ENCODE measurements at places on chromosomes 1 and 21.

- no peak for DNase-seq
Observed at GRCh38 chr1:157116737-157117103, 17.1 kb upstream of the ETV3L start.

DNA sequence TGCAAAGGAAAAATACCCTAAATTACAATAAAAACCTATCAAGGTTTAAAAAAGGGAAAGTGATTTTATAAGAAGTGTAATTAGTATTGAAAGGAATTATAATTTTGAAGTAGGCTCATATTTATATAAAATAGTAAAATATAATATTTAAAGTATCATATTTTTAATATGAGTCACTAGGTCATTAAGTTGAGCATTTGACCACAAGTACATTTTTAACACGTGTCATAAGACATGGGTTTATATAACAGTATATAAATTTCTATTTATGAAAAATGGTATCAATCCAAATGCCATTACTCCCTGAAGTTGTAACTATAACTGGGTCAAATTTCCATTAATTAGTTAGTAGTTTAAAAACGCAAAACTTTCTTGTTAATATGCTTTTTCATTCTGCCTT is 365.9 kb downstream of the COL11A1 start:
- no peak for DNase-seq

GRCh38 chr1:88070956-88071355 is 613.1 kb upstream of the PKN2 start:
- no peak for DNase-seq

DNA sequence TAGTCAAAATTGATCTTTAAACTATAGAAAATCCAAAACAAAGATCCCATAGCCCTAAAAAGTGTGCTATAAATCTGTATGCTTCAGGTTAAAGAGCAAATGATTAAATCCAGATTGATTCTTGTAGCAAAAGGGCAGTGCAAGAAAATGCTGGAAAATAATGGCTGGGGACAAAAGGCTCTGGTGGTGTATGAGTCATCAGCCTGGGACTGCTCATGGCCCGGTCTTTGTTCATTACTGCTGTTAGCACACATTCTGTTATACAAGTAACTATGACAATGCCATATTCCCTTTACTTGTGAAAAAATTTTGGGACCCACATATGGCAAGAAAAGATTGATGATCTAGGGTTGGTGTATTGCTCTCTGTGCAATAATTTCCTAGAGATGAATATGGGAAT is 89.1 kb downstream of the RWDD3 start:
- DNase-seq: no peak

GRCh38 chr1:17540255-17541001 is 930 bp downstream of the ARHGEF10L start:
- DNase-seq: peak; percentile 90

DNA sequence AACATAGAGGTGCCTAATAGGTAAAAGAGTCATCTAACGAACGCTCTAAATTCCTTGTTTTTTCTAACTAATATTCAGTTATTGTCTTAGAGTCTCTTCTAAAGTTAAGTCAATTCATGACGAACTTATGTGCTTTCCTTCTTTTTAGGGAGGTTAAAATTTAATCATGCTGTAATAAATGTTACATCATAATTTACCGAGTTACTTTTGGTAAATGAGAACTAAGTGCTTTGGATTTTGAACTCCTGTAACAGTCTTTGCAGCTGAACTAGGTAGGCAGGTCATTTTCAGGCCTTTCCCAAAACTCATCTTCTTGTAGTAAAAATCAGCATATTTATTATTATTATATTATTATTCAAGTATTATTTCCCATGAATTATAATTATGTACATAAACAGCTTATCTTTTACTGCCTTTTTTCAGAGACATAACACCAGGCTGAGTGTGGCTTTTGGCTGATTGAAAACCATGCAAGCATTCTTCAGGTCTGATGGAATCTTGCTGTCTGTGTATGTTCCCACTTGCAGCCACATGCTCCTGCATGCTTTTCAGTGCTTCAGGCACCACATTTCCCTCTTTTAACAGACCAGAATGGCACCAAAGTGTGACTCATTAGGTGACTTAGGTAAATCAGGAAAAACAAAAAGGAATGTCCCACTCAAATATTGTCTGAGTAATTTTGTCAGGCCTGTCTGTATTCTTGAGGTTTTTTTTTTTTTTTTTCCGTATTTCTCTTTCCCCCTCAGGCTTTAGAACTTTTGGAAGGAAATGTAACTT is 81.0 kb upstream of the CD55 start:
- DNase-seq: no peak

GRCh38 chr1:107272321-107272720 is 131.5 kb downstream of the NTNG1 start:
- no peak for DNase-seq

GRCh38 chr1:96357141-96357765 is 364.3 kb upstream of the PTBP2 start:
- no peak for DNase-seq

DNA sequence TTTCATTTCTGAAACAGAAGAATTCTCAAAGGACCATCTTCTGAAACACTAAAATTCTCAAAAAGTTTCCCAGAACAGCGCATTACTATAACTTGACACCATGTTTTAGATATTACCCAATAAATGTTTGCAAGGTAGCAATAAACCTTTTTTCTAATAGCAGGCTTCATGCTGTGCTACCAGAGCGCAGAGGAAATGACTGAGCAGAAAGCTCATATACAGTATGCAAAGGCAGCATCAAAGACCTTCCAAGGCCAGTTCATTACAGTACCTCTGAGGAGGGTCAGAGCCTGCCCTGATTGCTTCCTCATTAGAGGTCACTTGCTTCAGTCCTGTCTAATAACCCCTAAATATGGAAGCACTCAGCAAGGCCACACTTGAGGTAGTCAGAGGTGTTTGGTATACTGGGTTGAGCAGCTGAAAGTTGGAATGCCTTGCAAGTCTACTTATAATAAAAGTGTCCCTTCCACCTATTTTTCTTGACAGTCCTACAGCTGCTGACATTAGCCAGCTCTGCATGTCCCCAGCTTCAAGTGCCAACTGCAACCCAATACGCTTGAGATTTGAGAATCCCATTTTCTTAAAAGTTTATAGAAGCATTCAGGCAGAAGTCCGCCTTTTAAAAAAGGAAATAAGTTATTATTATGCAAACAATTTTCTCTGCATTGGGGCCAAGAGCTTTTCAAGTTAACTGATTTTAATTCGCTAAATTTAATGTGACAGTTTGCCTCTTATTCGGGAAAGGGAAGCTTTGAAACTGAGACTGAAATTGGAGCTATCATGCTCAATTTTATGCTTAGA is 207.2 kb downstream of the ZC3H11B start:
- DNase-seq: no peak

- DNase-seq: no peak
Observed at GRCh38 chr1:8340448-8340847, 22.5 kb downstream of the SLC45A1 start.

DNA sequence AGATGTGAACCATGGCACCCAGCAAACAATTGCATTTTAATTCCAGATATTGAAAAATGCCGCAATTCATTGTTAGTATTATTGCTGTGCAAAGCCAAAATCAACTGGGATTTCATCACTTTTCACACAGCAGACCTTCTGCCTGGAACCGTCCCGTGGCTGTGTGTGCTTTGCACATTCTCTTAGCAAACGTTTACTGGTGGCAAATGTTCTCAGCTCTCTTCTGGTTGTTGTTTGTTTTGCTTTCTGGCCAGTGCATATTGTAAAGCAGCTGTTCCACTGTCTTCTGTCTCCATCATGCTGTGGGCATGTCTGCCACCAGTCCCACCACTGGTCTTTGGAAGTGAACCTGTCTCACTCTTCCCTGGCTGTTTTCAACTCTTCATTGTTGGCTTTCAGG is 19.8 kb upstream of the TTLL10 start:
- no peak for DNase-seq

- no peak for DNase-seq
Observed at GRCh38 chr1:226696547-226696946, 42.5 kb downstream of the ITPKB start.

DNA sequence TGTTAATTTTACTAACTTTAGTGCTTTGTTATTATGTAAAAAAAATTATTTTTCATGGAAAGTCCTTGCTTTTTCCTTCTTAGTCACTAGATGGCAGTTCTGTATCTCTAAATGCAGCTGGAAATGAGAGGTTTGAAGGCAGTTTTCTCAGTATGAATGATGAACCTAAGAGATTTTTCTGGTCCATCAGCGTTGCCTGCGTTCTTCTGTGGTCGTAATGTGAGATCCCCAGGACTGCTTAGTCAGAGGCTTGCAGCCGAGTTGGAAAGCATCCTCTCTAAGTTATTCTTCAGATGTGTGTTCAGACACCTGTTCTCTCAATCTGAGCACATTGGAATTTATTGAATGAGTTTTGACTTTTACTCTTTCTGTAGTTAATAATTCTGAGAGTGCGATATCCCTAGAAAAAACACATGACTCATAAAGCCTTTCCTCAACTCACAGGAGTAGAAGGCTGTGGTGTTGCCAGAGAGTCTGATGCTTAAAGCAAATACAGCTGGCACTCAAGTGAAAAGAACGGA is 99.3 kb downstream of the FMN2 start:
- no peak for DNase-seq

GRCh38 chr1:34831721-34832246 is 27.8 kb downstream of the SMIM12 start:
- DNase-seq: peak; percentile 36

- DNase-seq: no peak
Observed at GRCh38 chr1:163027610-163028009, 41.6 kb upstream of the RGS4 start.

- no peak for DNase-seq
Observed at GRCh38 chr1:24162201-24162600, 19.3 kb upstream of the IL22RA1 start.

DNA sequence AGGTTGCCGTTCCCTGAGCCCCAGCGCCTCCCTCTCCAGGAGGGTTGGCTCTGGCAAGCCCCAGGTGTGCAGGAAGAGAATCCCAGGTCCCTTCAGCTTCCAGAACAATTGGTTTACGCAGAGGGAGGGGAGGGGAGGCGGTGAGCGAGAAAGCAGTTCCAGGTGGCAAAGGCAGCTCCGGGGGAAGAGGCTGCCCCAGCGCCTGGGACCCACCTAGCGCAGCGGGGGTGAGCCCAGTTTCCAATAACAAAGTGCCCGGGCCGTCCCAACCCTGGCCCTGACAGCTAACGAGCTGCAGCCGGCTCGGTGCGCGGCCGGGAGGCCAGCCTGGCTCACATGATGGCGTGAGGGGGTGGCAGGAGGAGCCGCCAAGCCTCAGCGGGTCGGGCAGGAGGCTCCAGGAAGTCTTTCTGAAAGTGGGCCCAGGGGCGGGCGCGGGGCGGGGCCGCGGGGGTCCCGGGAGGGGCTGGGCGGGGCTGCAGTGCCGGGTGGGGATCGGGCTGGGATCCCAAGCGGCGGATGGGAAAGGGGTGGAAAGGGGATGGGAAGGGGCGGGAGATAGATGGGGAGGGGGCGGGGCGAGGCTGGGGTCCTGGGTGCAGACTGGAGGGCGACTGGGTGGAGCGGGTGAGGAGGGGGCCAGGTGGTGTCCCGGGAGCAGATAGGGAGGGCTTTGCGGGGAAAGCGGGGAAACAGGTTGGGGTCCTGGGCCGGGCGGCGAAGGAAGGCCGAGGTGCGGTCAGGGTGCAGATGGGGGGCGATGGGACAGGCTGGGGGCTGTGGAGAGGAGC is 22.8 kb downstream of the DHRS3 start:
- peak; percentile 94 for DNase-seq

- DNase-seq: peak; percentile 90
Observed at GRCh38 chr1:110060034-110060661, 10.3 kb downstream of the ALX3 start.

DNA sequence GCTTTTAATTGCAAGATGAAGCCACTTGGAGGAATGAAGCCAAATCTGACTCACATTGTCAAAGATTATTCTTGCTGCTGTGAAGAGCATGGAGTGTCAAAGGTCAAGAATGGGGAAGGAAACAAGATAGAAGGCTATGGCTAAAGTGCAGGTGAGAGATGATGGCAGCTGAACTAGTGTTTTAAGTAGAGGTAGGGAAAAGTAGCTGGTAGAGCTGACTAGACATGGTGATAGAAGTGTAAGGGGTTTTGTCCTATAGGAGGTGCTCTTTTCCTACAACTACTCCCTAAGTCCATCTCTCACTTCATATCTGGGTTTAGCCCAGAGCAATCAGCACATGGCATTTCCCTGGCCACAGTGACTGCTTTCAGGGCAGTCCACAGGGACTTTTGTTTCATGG is 11.8 kb downstream of the UBE2T start:
- no peak for DNase-seq

GRCh38 chr1:28290851-28291250 is 31.5 kb downstream of the SESN2 start:
- peak; percentile 84 for DNase-seq
